ENCODE measurements at places on chromosomes 6 and 20.
A peak's percentile ranks its signal among the peaks of the same experiment; 100 is the strongest.

DNA sequence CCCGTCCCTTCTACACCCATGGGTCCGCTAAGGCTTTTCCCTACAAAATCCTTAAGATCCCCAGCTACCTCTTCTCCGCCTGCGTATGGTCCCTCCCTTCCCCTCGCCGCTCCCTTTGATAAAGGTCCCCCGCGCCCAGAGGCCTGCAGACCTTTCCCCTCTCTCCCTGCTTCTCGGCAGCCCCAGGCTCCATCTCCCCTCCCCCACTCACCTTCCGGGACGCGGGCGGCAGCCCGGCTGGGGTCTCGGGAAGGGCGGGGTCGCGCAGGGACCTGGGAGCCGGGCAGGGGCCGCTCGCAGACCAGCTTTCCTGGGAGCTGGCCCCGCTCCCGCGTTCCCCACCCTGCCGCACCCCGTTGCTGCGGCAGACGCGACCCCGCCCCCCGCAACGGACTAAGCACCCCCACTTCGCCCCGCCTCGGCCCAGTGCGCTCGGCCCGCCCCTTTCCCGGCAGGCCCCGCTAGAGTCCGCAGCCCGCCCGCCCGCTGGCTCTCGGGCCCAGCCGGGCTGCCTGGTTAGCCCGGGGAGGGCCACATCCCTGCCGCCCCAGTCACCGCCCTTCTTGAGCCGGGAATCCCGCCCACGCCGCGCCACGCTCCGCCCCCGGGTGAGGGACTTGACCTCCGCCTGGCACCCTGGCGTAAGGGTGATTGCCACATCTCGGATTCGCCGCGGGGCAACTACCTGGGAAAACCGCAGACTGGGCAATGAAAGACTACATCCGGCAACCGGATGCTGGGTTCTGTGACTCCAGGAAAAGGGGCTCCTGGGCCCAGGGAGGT lies at the start of gene FLOT1:
Gene FLOT1, minus strand, starts transcription at position 372 of the 783 bp plus-strand sequence. CDS start 498 bp downstream, outside the sequence.
- peak; percentile 96 for DNase-seq

DNA sequence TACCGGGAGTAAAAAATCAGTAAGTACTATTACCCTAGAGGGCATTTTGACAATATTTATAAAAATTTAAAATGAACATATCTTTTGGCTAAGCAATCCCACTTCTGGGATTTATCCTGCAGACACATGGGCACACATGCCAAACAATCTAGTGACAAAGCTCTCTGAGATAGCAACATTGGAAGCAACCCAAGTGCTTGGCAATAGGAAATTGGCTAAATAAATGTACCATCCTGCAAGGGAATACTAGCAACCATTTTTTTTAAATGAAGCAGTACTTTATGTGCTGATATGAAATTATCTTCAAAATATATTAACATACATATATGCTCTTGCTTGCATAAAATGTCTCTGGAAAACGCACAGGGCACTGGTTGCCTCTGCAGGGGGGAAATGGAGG lies 133.8 kb downstream of the SNX5 start:
- DNase-seq: no peak

GRCh38 chr20:22575087-22575721 lies 9.2 kb downstream of the FOXA2 start:
- DNase-seq: no peak

DNA sequence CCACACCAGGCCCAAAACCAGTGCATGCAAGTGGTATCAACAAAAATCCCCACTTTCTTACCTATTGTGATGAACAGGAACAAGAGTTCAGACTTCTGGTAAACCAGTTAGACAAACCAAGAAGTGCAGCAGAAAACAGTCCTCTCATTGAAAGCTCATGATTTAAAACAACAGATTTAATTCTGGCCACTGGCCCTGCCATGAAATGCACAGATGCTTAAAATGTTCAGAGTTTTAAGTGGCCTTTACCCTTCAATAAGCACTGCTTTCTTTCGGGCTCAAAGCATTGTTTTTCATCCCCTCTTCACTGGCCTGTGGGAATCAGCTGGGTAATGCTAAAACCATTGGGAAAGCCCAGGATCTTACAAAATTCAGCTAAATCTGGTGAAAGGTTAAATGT lies 102.4 kb upstream of the ISM1 start:
- no peak for DNase-seq

- no peak for DNase-seq
These were observed 117.7 kb upstream of the GGTLC1 start for GRCh38 chr20:24106150-24106800.
